ENCODE measurements at places on chromosomes 2 and 18.
A peak's percentile ranks its signal among the peaks of the same experiment; 100 is the strongest.

DNA sequence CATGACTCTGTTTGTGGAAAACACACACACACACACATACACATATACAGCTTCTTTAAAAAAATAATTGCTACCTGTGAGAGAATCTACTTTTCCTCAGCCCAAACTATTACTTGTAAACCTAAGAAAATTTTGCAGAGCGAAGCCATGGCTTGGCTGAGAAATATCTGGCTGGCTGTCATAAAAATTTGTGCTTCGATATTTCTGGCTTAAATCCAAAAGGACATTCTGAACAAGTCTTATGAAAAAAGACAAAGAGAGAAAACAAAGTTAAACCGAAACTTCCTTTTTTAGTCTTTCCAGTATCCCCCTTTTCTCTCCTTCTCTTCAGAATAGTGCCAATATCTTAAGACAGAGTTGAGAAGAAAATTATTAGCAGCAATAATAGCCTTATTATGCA lies 2048.0 kb downstream of the SUCLG1 start:
- no peak for DNase-seq

DNA sequence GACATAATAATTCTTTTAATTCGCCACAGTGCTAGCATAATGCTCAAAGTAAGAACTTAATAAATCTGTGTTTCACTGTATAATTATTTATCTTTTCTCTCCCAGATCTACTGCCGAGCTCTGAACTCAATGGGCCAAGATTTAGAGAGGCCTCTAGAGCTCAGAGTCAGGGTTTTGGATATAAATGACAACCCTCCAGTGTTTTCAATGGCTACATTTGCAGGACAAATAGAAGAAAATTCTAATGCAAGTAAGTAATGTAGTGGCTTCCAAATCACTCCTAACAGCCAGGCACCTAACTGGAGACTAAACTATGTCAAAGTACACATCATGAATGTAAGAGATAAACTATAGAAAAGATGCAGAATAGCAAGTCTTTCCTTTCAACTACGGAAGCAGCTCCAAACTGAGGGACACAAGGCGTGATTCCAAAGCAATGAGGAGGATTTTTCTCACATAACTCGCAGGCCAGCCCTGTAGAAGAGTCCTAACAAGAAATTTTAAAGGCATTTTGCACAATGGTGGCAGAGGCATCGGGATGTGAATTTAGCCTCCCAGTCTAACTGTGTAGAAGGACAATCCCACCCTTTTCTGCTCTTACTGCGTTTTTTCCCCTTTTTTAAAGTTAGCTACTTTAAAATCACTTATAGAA lies 12.0 kb downstream of the DSG1 start:
- no peak for DNase-seq

DNA sequence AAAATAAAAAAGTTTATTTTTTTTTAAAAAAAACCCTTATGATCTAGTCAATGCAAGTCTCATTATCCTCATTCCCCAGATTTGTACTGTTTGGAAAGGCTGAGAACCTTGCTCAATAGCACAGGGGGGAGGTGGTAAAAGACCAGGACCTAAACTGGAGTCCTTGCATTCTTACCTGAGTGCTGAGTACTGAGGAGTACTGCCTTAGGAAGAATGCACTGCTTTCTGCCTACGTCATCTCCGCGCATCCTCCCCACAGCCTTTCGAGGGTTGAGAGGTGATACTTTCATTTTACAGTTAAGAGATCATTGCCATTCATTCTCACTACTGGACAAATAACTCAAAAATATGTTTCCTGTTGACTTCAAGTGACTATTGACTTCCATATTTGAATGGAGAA lies 73.8 kb downstream of the MAP3K20 start:
- peak; percentile 25 for DNase-seq

GRCh38 chr2:223668302-223668998 lies 66.3 kb upstream of the SCG2 start:
- DNase-seq = no peak

DNA sequence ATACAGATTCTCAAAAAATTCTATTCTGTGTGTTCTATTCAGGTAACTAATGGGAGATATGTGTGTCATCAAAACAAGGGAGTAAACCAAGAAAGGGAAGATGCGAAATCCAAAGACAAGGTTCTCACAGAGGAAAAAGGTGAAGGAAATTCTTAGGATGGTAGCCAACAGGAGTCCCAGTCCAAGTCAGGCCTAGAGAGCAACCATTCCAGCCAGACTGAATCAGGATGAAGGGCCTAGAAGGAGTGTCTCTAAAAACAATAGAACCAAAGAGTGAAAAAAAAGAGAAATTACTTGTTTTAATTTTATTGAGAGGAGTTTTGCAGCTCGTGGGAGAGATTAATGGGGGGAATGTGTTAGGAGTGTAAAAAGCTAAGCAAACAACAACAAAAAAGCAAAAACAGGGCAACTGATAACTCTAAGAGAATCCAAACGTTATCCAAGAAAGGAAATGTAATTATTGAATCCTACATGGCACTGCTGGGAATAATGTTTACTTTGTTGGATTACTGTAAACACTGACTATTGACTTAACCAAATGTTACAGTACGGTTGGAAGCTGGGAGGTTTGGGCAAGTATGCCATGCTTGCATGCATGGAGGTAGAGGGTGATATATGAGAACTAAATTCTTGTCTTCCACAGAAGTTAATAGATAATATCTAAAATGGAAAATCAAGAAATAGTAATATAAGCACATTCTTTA lies 12.3 kb downstream of the MAP3K20 start:
- no peak for DNase-seq

DNA sequence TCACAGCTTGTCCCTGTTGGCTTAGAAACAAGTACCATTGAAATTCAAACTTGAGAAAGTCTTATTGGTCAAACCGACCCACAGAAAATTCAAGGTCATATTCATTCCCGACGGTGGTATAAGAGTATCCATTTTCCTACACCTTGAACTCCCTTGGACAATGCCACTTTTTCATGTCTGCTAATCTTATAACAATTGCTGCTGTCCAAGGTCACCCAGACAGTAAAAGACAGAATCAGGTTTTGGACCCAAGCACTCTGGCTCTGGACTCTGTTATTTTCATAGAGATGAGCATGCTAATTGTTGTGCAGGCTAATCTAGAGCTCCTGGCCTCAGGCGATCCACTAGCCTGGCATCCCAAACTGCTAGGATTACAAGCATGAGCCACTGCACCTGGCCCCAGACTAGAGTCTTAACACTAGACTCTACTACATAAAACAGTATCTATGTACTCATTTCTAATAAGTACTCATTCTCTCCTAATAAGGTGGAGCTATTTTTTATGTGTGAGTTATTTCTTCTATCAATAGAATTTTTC lies 57.8 kb downstream of the C2orf76 start:
- DNase-seq = no peak

GRCh38 chr2:181038796-181039195 lies 58.4 kb downstream of the UBE2E3 start:
- no peak for DNase-seq

DNA sequence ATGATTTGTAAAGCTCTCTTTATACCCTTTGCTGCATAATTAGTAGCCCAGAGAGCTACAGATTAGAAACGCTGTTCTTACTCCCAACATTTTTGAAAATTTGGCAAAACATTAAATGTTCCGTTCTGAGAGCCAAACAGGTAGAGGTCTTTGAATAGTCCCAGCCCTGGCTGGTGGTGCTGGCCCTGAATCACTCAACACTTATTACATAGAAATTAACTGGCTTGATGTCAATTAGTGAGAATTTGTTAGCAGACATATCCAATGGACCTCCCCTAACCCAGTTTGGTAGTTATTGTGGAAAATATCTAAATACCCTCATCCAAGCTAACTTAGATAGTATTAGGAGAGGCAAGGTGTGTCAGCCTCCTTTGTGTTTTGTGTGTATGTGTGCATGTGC lies 440.7 kb downstream of the MTX2 start:
- no peak for DNase-seq

- no peak for DNase-seq
Observed at GRCh38 chr2:54969295-54969939, 80.8 kb downstream of the RTN4 start.

GRCh38 chr2:69436938-69437750 lies at the start of gene NFU1:
Gene NFU1 (minus strand): TSS chr2:69437435. CDS start chr2:69437422, 13 bp downstream.
- peak; percentile 83 for DNase-seq

DNA sequence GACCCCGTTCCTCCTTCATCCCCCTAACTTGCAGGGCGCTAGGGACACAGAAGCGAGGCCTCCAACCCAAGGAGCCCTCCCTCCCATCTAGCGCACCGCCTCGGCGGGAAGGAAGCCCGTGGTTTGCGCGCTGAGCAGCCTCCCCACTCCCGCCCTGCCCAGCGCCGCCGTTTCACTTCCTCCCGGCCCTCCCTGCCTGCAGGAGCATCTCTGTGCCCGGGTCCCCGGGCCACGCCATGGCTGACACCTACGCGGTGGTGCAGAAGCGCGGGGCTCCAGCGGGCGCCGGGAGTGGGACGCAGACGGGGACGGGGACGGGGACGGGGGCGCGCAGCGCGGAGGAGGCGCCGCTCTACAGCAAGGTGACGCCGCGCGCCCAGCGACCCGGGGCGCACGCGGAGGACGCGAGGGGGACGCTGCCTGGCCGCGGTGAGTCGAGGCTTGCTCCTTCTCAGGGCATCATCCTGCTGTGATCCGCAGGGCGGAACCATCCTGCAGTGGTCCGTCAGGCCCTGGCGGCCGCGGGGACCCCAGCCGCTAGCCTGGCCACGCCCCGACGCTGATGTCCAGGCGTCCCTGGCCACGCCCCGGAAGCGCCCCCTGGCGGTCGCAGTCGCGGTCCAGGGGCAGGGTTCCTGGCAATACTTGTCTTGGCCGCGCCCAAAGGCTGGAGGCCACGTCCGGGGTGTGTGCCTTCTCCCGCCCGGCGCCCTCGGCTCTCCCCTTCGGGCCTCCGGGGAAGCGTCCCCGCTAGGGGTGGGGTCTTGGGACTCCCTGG lies 16.4 kb downstream of the PTPN18 start:
- peak; percentile 67 for DNase-seq

- no peak for DNase-seq
Observed at GRCh38 chr2:120862201-120863060, 126.8 kb downstream of the GLI2 start.

- DNase-seq = no peak
Observed at GRCh38 chr18:48780201-48780912, 170.4 kb downstream of the SMAD7 start.

- no peak for DNase-seq
Observed at GRCh38 chr2:212669761-212670160, 131.2 kb upstream of the ERBB4 start.

GRCh38 chr2:136059036-136059472 lies 58.9 kb downstream of the CXCR4 start:
- no peak for DNase-seq

DNA sequence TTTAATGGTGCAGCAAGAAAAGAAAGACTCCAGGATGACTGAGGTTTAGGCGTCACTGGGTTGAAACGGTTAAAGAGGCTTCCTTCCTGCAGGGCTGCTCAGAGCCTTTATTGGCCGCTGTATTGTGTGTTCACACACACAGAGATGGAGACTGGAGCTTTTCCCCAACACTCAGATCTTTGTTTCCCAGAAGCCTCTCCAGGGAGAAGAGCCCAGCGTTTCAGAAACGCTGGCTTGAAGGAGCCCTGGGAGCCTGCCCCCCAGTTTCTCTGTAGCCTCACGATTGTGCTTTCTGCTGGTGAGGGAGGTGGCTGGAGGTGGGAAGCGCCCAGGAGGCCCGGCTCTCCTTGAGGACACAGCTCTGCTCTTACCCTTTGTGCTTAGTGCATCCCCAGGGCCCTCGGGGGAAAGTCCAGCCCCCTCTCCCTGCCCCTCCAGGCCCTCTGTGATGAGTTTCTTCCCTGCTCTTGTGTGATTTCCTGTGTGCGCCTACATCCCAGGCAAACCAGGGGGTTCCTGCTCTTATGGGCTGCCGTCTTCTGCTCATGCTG lies 37.1 kb downstream of the RRM2 start:
- DNase-seq = no peak

DNA sequence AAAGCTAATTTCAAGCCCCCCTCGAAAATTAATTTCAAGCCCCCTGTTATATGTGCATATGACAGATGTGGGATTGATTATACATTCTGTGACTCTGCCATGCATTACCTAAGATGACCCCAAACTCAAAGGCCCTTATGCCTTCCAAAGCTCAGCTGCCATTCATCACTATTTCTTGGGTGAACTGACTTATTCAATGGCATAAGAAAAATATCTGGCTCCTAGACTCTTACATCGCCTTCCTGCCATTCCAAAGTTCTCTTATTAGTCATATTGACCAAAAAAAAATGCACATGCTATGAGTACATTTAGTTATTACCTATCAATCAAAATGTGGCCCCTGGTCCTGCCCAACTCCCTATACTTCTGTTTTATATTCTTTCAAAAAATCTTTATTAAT lies 291.8 kb upstream of the CHAC2 start:
- no peak for DNase-seq

DNA sequence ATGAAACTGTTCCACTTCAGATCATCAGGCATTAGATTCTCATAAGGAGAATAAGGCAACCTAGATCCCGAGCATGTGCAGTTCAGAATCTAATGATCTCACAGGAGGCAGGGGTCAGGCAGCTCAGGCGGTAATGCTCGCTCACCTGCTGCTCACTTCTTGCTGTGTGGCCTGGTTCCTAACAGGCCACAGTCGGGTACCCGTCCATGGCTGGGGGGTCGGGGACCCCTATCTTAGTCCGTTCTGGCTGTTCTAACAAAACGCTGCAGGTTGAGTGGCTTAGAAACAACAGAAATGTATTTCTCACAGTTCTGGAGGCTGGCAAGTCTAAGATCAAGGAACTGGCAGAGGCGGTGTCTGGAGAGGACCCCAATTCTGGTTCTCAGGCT lies 79.2 kb downstream of the ASB1 start:
- no peak for DNase-seq

DNA sequence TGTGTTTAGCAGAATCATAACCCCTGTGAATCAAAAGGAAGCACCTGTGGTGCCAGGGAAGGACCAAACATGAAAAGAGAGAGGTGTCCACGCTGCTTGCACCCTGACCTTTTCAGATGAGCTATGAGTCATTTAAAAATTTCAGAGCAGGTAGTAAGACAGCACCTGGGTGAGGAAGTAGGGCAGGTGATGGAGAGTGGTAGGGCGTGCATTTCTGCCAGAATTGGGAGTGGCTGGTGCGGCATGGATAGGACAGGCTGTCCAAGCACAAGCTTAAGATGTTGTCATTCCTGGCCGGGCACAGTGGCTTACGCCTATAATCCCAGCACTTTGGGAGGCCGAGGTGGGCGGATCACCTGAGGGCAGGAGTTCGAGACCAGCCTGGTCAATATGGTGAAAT lies 36.8 kb downstream of the NPAS2 start:
- no peak for DNase-seq

- no peak for DNase-seq
Observed at GRCh38 chr2:186772579-186772978, 76.4 kb downstream of the ZSWIM2 start.

GRCh38 chr2:76895469-76895868 lies 626.7 kb downstream of the LRRTM4 start:
- no peak for DNase-seq

GRCh38 chr2:207530160-207531031 lies 634 bp downstream of the CREB1 start:
- peak; percentile 50 for DNase-seq

- peak; percentile 15 for DNase-seq
Observed at GRCh38 chr2:238097988-238098871, 1.9 kb upstream of the ESPNL start.

DNA sequence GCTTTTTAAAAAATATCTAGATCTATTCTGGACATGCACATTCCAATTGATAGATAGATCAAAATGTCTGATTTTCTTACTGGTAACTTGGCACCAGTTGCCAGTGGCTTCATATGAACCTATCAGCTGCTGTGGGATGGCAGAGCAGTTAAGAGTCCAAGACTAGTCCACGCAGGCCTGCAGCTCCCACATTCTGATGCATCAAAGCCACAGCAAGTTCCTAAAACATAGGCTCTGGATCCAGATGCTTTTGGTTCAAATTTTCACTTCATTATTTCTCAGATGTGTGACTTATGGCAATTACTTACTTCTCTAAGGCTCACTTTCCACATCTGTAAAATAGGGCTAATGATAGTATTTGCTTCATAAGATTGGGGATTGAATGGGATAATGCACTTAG lies 48.0 kb upstream of the CYP1B1 start:
- DNase-seq = no peak

All from activated CD8-positive, alpha-beta memory T cell treated with anti-CD3 and anti-CD28 coated beads, Interleukin-2, amount 50 U/mL, for 4 hours (primary cell).